Tibial nerve (tissue), 4 donors: ENCODE measurements at places on chromosomes 4 and X. TPM values are rescaled to one million over a fixed set of nuclear protein-coding genes. Genes with fewer than 3 reads are reported as not detected.

MPP1 gene
- 16.2 TPM for total RNA-seq

GRCh38 chrX:100717363-100717762 lies 14.6 kb downstream of the SYTL4 start:
- no peak overlapping the region for H3K27ac ChIP-seq
- DNase-seq: no peak
- H3K36me3 ChIP-seq: no peaks in the 10 kb centered on the region
- H3K27me3 ChIP-seq: peaks cover 13% of the 10 kb centered on the region
- no peak overlapping the region for H3K4me3 ChIP-seq
- no peaks in the 10 kb centered on the region for H3K4me1 ChIP-seq

GRCh38 chr4:17915439-17915838 lies 104.7 kb downstream of the NCAPG start:
- no peaks in the 10 kb centered on the region for H3K4me1 ChIP-seq
- no peak overlapping the region for H3K4me3 ChIP-seq
- DNase-seq: no peak
- no peaks in the 10 kb centered on the region for H3K27me3 ChIP-seq
- no peak overlapping the region for H3K27ac ChIP-seq
- H3K36me3 ChIP-seq: no peaks in the 10 kb centered on the region

- DNase-seq: no peak
- H3K27me3 ChIP-seq: no peaks in the 10 kb centered on the region
- no peak overlapping the region for H3K27ac ChIP-seq
- H3K4me1 ChIP-seq: peaks cover 6% of the 10 kb centered on the region
- H3K36me3 ChIP-seq: no peaks in the 10 kb centered on the region
These were observed 160.5 kb downstream of the RASL11B start for GRCh38 chr4:53022513-53023100.

DNA sequence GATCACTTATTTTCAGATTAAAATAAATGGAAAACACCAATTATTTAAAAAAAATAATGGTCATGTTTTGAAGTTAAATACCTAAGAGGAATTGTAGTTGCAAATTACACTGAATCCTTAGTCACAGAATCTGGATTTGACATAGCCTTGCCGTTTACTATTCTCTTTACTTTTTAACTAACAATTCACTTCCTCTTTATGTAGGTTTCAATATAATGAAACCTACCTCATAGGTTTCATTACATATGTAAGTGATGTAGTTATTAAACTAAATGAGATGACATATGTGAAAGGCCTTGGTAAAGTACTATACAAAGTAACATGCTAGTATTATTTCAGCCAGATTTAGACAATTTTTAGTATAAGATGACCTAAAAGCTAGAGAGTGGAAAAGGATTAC lies 6.5 kb downstream of the SPP1 start:
- no peaks in the 10 kb centered on the region for H3K27me3 ChIP-seq
- H3K27ac ChIP-seq: no peak overlapping the region
- no peaks in the 10 kb centered on the region for H3K36me3 ChIP-seq
- H3K4me1 ChIP-seq: no peaks in the 10 kb centered on the region
